T-helper 2 cell (primary cell): ENCODE measurements at places on chromosomes 5 and 9.

DNA sequence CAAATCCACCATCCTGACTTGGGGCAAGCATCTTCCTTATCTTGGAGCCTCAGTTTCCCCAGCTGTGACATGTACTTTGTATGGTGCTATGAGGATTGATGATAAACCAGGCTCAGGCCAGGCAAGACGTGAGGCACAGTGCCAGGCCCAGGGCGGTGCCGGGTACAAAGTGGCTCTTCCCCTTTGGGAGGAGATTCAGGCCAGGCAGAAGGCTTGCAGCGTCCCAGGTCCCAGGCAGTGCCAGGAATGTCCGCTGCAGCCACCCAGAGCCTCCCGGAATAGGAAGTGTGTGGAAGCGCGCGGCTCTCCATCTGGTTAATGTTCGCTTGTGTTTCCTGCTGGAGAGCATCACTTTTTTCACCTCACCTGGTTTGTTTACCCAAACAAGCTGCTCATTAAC lies 12.6 kb upstream of the DENND1A start:
- no peak for DNase-seq

- no peak for DNase-seq
Observed at GRCh38 chr5:157188270-157188669, 7.6 kb downstream of the ITK start.

DNA sequence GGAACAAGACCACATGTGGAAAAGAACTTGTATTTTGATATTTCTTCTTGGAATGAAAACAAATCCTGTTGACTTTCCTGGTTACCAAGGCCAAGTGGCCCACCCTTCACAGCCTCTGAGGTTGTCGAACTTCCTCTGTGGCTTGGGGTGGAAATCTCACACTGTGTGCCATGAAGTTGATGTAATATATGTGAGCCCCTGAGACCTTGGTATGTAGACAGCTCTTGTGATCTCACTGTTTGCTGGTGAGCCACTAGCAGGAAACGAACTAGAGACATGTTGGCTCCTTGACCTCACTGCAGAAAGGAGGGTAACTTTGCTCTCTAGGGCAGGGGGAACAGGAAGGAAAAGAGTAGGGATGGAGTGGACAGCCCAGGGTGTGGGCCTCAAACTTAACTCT lies 159.4 kb downstream of the ARHGAP26 start:
- no peak for DNase-seq

- no peak for DNase-seq
Observed at GRCh38 chr5:158155067-158155466, 296.1 kb upstream of the CLINT1 start.

DNA sequence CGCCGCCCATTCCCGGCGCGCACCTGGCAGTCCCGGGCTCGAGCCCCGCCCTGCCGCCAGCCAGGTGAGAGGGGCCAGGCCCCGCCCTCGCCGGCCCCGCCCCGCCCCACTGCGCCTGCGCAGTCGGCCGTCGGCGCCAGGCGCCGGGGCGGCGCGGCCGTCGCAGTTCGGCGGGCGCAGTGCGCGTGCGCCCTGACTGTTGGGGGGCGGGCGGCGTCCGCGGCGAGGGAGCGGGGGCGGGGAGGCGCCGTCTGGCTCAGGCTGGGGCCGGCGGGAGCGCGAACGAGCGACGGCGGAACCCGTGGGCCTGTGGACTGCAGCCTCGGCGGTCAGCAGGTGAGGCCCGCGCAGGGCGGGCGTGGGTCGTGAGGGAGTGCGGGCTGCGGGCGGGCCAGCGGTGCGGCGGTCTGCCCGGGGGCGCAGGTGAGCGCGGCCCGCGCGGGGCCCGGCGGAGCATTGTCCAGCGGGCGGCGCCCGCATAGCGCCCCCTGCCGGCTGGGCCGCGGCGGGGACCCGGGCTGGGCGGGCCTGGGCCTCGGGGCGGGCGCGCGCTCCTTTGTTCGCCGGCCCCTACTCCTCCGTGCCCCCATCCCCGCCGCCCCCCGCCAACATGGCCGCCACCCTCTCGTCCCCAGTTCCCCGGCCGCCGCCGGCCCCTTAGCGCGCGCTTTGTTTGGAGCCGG lies at the start of gene SPIN1:
Gene SPIN1 (plus strand): TSS at position 242 of the 683 bp plus-strand sequence. CDS start 38,096 bp downstream, outside the sequence.
- peak; percentile 78 for DNase-seq
